ENCODE measurements at places on chromosomes 5 and 9.
A peak's percentile ranks its signal among the peaks of the same experiment; 100 is the strongest.

GRCh38 chr5:142441616-142442015 is 116.8 kb upstream of the SPRY4 start:
- no peak for DNase-seq

GRCh38 chr9:16679327-16679821 is 191.1 kb downstream of the BNC2 start:
- no peak for DNase-seq

DNA sequence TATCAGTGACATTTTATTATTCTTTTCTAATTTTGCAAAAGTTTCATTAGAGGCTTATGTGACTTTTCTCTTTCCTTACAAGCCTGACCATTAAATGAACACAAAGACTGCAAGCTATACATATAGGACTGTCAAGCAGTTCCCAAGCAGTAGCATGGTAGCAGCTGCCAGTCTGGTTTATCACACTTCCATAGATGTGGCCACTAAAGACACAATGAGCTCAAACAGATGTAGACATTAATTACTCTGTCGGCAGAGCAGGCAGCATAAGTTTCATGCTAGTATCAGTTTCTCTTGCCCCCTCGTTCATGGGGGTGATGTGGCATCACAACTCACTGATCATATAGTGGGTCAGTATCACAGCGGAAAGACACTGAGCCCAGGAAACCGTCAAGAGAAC is 89.5 kb downstream of the CDH10 start:
- DNase-seq, result no peak

GRCh38 chr5:4868140-4868735 is 271.9 kb upstream of the ADAMTS16 start:
- DNase-seq, result peak; percentile 44

- no peak for DNase-seq
Measured at GRCh38 chr9:99135456-99135855, 30.5 kb downstream of the TGFBR1 start.

DNA sequence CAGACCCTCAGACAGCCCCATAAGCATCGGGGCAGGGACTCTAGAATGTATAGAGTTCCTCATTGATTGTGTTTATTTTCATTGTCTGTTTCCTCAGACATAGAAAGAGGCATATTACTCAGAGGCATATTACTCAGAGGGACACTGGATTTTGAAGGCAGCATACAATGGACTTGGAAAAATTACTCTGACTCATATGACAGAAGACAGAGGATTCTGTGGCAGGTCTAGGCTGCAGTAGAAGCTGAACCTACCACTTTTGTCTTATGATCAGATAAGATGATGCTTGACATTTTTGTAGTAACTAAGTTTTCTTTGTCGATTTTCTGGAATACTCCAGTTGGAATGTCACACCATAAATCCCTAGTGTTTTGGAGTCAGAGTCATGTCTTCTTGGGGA is 105.2 kb downstream of the ST8SIA4 start:
- DNase-seq, result no peak

DNA sequence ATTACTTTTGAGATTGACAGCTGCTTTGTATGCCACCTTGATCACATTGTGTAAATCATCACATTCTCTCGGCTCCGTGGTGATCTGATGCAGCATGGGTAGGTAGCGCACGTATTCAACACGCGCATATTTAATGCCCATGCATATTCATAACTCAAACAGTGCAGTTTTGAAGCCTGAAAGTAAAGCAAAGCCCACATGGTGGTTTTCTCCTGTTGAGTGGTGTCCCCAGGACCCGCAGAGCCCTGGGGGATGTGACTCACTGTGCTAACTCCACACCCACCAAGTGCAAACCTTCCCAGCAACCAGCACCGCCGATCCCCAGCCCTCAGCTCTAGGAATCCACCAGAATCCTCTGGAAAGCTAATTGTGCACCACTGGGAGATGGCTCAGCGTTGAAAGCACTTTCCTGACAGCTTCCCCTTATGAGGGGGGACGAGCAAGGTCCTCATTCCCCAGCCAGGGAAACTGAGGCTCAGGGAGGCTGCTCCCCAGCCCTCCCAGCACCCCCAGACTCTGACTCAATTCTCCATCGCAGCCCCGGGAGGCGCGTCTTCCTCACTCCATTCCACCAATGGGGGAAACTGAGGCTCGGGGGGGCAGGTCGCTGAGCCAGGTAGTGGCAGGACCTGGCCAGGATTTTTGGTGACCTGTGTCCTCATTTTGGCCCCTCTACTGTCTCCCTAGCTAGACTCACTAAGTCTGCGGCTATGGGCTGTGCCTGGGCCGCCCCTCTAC is 46.4 kb downstream of the SARDH start:
- no peak for DNase-seq

GRCh38 chr5:123451047-123451446 is 27.8 kb upstream of the CEP120 start:
- no peak for DNase-seq

GRCh38 chr5:65262096-65262495 is 219.6 kb downstream of the ADAMTS6 start:
- peak; percentile 14 for DNase-seq

DNA sequence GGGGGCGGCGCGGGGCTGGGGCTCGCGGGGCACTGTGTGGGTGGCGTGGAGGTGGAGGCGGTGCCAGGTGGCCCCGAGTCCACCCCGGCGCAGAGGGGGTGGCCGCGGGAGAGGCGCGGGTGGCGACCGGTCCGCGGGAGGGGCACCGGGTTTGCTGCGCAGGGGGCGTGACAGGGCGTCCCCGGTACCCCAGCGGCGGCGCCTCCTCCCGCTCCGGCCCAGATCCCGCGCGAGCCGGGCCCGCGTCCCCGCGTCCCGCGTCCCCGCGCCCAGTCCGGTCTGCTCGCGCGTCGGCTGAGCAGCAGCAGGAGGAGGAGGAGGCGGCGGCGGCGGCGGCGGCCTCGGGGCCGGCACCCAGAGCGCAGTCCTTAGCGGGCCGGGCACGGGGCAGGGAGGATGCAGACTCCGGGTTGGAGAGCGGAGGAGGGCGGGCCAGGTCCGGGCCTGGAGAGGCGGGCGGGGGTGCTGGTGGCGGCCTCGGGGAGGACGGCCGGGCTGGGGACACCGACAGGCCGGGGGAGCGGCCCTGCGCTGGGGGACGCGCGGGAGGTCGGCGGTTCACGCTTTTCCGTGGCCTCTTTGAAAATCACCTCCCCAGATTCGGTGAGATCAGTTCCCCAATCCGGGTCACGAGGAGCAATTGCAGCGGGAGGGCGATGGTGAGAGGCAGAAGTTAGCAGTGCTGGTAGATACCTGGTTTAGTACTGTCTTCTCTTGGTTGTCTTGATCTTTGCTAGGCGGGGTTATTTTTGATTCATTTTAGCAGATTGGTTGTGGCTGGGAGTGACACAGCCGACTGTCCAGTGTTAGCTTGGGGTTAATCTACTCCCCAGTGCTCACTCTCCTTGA is 1.7 kb downstream of the TRIO start:
- peak; percentile 39 for DNase-seq

DNA sequence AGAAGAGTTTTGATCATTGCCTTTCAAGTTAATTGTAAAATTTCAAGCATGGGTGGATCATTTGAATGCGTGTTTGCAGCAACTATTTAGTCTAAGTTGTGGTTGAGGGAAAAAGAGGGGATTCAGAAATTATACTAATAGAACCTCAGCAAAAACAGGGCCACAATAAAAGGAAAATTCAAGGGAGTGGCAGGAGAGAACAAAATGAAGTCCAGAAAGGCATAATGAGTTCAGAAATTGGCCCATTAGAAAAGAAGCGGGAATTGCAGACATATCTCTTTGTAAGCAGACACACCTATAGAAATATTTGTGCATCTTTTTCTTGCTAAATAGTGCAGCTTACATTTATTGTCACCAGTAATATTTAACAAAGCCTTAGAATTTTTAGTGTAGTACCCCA is 960.0 kb downstream of the CDH12 start:
- no peak for DNase-seq

DNA sequence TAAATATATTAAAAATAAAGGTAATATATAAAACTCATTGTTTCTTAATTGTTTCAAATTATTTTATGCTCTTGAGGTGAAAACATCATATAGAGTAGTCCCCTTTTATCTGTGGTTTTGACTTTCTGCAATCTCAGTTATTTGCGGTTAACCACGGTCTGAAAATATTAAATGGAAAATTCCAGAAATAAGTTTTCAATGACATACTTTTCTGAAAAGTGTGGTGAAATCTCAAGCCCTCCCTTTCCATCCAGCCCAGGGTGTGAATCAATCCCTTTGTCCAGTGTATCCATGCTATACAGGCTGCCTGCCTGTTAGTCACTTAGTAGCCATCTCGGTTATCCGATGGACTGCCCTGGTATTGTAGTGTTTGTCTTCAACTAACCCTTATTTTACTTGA is 546.7 kb upstream of the DMAC1 start:
- no peak for DNase-seq

Data from NCI-H1105 (cell line).